ENCODE measurements at places on chromosomes 12 and 14.

DNA sequence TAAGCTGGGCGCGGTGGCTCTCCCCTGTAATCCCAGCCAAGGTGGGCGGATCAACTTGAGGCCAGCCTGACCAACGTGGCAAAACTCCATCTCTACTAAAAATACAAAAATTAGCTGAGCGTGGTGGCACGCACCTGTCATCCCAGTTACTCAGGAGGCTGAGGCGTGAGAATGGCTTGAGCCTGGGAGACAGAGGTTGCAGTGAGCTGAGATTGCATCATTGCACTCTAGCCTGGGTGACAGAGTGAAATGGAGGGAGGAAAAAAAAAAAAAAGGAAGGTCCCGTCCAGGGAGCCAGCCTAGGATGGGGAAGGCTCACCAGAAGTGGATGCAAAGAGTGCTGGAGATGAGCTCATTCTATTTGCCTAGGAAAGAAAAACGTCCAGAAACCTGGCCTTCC, 1.9 kb upstream of the CD27 start:
- no peak for DNase-seq

GRCh38 chr14:24231263-24232120, 675 bp downstream of the NEDD8 start:
- no peak for DNase-seq

DNA sequence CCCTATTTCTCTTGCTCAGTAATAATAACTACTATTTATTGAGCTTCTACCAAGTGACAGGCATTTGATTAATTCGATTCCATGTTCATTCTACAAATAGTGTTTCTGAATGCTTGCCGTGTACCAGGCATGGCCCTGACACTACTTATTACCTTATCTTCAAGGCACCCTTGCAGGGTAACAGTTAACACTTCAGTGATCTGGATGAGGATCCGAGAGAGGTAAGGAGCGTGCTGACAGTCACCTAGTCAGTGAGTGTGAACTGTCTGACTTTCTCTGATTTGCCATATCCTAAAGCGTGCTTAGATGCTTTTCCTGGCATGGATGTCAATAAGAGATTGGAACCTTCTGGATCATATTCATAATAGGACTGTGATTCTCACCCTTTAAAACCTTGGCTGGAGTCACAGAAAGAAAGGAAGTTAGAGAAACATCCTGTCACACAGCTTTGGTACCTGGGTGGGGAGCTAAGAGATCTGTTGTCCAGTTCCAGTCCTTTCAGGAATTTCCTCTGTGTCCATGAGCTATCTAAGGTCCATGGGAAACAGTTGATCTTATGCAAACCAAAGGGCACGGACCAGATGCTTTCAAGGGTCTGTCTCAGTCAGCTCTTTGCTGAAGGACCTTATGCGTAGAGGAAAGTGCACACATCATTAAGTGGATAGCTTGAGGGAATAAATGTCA, 54.8 kb downstream of the PPFIBP1 start:
- DNase-seq: no peak

DNA sequence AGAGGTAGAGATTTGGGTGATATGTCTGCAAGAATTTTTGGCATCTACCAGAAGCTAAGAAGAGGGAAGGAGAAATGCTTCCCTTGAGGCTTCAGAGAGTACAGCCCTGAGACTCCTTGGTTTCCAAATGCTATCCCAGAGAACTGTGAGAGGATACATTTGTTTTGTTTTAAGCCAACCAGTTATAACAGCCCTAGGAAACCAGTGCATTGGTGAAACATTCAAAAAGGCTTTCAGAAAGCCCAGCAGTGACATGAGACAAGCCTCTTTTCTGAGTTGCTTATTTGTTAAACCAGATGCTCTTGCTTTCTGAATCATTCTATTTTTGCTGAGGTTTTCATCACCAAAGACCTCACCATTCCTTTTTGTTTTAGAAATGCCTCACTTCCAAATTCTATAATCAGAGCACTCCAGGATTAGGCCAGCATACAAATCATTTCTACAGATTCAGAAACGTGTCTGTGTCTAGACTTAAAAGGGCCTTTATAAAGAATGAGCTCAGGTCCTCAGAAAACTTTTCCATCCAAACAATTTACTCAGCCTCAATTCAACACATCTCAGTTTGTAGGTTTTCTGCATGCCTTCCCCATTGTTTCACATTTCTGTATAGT, 1617.8 kb upstream of the FLRT2 start:
- no peak for DNase-seq

- DNase-seq: no peak
Observed at GRCh38 chr12:76964784-76965571, 86.2 kb upstream of the CSRP2 start.

GRCh38 chr14:75457648-75458165, 29.9 kb downstream of the JDP2 start:
- no peak for DNase-seq

DNA sequence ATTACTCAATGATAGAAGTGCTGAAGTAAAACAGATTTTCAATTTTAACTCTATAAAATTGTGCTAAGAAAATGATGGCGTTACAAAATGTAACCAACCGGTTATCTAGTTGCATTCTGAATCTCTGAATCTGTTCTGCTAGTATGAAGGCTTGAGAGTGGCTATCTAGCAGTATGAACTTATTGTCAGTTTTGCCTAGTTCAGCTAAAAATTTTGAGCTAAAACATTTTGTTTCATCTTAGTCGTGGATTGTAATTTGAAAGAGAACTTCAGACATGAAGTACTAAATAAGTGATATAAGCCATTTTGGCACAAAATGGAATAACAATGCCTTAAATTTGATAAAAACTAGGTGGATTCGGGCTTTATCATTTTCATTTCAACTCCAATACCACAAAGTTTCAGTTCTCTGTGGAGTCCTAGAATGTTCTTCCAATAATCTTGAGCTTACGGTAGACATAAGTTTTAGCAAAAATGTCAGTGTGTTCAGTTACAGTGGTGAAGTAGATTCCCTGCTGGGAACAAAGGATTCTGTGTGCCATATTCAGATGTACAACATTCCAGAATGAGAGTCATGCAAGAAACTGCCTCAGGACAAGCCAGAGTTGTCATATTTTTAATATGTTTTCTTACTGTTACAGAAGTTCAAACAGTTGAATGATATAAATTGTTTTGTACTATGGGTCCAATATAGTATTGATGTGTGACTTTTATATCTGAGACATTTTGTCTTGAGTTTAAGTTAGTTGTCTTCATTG, 28.1 kb downstream of the ATP6V1D start:
- no peak for DNase-seq

DNA sequence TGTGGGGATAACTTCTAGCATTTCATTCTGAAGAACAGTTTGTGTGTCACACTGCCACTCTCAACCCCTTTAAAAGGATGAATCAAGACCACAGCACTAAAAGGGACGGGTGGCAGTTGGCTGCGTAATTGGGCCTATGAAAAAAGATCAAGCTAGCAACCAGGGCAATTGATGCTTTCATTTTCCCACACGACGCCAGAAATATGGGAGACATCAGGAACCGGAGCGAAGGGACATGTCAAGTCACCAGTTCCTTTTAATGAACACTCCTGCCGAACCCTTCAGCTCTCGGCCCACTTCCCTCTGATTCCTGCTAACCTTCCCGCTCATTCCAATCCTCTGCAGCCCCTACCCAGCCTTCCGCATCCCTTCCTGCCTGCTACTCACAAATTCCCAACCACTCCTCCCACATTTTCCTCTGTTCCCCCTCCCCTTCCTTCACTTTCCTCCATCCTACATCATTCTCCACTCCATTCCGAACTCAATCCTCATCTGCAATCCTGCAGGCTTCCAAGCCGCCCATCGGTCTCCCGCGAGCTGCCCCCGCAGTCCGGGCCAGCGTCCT, 753 bp downstream of the CSRNP2 start:
- peak; percentile 40 for DNase-seq

DNA sequence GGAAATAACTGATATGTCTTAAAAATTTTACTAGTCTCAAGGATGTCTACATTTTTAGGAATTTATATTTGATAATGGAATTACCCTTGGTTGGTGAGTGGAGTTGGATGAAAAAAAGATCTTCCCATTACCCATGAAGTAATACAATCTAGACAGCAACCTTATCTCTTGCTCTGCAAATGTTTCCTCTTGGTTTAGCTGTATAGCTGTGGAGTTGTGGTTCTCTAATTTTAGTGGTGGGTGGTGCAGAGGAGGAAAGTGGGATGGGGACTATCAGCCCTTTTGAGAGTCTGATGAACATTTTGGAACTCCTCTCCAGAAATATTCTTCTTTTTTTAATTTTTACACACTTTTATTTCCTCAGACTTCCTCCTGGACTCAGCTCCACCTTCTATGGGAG, 17.1 kb downstream of the SPX start:
- DNase-seq: no peak

GRCh38 chr12:41552588-41552987, 364.5 kb downstream of the PDZRN4 start:
- no peak for DNase-seq

GRCh38 chr12:68580911-68581310, 29.8 kb upstream of the RAP1B start:
- peak; percentile 13 for DNase-seq

DNA sequence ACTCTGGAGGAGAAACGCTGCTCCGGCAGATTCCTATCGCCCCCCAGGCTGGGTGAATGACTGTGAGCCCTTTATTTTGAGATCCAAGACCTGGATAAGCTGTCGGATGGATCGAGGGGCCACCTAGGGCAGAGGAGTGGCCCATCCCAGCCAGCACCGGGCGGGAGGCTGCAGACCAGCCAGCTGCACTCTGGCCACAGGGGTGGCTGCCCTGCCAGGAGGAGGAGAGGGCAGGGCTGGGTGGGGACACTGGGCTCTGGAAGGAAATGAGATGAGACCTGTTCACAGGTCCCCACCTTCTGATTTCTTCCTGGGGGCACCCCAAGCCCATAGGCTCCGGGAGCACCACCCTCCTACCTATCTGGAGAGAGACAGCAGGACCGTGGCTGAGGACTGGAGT, 140.0 kb downstream of the PIWIL1 start:
- DNase-seq: no peak

GRCh38 chr14:78141590-78141989, 28.6 kb upstream of the NRXN3 start:
- no peak for DNase-seq

- peak; percentile 31 for DNase-seq
Observed at GRCh38 chr14:64324895-64325294, 30.7 kb upstream of the ESR2 start.

- no peak for DNase-seq
Observed at GRCh38 chr12:53977596-53978445, 3.1 kb upstream of the HOTAIR start.

GRCh38 chr14:49691031-49691430, 1.9 kb upstream of the KLHDC1 start:
- no peak for DNase-seq
